ENCODE measurements at places on chromosomes 3 and 15.

GRCh38 chr15:64122936-64123351, 27.2 kb downstream of the SNX1 start:
- no peak for DNase-seq

DNA sequence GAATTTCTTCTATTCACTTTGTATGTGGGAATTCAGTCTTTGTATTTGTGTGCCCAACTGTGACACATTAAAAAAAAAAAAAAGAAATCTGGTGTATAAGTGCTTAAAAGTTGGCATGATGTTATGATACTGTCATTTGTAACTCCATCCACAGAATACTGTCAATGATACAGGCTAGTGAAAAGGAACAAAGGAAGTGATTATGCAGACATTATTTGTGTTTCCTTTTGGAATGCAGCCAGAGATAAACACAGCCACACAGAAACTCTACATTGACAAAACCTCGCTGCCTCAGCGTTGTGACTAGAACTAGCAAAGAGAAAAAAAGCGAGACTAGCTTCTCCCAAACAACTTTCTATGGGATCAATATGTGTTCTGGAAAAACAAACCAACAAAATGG, 519.2 kb upstream of the AGTR1 start:
- DNase-seq: no peak

DNA sequence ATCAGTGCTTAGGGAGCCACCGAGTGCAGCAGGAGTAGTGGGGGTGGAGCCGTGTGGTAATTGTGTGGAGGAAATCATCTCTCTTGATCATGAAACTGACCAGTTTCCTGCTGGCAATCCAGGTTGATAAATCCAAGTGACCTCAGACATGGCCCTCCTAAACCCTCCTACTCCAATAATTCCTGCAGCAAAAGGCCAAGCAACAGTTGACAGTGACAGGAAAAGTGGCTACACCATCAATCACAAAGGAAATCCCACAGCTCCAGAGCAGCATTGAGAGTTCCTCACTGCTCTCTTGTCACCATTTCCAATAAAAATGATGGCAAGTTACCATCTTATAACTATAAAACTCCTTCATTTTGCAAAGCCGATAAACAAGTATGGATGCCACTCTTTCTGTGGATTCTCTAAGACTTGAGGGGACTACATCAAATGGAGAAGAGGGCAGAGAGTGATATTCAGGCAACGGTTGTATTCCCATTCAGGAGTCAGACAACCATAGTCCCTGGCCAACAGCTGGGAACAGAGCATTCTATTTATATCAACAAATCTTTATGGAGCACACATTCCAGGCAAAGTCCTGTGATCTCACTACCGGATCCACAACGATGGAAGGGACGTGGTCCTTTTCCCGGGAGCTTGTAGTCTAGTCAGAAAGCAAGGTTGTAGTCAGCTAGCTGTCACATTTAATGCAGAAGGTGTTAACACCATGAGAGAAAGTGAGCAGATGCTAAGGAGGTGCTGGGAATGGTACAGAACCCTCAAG, 312.5 kb upstream of the CTNNB1 start:
- DNase-seq: no peak

- DNase-seq: no peak
Measured at GRCh38 chr3:148911592-148911991, 46.5 kb downstream of the CPA3 start.

DNA sequence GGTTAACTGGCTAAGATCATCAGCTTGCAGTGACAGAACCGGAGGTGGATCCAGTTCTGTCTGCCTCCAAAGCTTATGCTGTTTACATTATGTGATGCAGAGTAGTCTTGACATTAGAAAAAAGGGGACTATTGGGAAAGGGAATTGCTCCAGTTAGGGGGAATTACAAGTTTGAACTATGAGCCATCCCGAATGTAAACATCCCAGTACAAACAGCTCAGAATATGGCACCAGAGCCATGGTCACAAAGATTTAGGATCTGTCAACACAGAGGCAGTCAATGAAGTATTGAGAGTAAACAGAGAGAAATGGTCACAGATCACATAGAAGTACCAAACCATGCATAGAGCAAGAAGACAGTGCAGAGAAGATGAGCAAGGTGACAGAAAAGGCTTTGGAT, 39.8 kb upstream of the CRTC3 start:
- no peak for DNase-seq

- DNase-seq: no peak
Measured at GRCh38 chr3:43549626-43550290, 72.1 kb downstream of the ANO10 start.

DNA sequence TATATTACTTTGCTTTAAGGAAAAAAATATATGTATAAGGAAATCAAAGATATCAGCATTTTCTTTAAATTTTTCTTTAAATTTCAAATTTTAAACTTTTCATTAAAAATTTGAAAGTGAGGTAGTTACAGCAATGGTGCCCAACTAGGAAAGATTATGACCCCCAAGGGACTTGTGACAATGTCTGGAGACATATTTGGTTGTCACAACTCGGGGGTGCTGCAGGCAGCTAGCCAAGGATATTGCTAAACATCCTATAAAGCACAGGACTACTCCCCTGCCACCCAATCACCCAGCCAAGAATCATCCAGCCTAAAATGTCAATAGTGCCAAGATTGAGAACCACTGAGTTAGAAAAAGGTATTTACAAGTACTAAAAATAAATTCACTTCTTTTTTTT, 57.3 kb downstream of the SLC4A7 start:
- no peak for DNase-seq

DNA sequence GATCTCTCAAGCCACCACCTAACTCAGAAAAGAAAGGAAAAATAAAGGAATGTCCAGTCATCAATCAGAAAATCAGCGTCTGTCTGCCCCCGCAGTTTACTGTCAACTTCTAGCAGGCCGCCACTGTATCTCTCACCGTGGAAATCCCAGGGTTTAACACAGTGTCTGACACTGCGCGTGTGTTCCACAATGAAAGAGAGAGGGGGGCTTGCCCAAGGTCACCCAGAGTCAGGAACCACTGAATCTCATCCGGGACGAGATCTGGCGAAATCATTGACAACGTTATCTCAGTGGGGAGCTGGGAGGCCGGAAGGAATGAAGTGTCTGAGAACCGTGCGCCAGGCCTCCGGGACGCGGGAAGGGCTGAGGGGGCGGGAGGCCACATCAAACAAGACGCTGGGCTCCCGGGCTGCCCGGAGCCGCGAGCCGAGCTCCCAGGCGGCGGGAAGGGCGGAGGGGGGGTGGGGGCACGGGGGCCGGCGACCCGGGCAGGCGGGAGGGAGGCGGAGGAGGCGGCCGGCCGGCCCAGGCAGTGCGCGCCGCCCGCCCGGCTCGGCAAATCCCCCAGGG, 2.2 kb upstream of the HES1 start:
- peak; percentile 79 for DNase-seq
